ENCODE measurements at places on chromosomes 7 and 10.

DNA sequence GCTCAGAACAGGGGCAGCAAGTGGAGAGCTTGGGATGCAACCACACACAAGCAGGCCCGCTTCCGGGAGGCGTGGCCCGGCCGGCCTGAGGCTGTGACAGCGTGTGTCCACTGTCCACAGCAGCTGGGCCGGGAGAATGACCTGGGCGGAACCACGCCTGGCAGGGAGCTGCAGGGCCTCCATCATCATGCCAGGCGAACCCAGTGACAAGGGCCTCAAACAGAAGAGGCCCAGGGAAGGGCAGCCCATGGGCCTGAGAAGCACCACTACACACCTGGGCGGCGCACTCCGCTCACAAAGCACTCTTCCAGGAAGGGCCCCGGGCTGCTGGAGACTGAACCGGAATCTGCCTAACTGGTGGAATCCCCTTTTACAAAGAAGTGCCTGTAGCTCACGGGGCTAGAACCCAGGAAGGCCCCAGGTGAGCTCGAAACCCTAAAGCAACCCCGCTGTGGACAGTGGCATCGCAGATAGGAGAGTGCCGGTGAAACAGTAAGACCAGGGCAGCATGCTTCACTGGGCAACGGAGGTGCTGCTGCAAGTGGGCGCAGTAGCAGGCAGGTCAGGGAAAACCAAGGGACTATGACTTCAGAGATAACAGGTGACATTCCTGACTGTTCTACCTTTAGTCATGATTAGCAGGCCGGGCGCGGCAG is 66.0 kb downstream of the MAD1L1 start:
- DNase-seq = no peak

- DNase-seq = no peak
Measured at GRCh38 chr7:139495580-139496125, 12.2 kb upstream of the KLRG2 start.

GRCh38 chr10:28686835-28687682 is 9.7 kb downstream of the BAMBI start:
- DNase-seq = no peak

- no peak for DNase-seq
Measured at GRCh38 chr7:5691606-5692005, 89.9 kb downstream of the RNF216 start.

- no peak for DNase-seq
Measured at GRCh38 chr7:74334030-74334429, 44.8 kb downstream of the CLIP2 start.

DNA sequence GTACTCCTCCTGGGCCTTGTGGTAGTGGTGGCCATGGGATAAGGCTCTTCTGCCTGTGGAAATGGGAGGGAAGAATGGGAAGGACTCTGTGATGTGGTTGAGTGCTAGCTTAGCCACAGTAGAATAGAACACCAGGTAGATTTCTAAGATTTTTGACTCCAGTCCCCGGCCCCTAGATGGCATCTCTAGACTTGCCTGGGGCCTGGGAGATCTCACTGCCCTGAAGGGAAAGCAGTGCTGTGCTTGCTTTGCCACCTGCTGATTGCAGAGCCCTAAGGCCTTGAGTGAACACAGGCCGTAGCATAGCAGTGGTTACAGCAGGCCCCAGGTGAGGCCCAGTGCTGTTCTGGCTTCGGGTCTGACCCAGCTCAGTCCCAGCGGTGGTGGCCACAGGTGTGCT is 252.0 kb downstream of the TCF7L2 start:
- DNase-seq = no peak

DNA sequence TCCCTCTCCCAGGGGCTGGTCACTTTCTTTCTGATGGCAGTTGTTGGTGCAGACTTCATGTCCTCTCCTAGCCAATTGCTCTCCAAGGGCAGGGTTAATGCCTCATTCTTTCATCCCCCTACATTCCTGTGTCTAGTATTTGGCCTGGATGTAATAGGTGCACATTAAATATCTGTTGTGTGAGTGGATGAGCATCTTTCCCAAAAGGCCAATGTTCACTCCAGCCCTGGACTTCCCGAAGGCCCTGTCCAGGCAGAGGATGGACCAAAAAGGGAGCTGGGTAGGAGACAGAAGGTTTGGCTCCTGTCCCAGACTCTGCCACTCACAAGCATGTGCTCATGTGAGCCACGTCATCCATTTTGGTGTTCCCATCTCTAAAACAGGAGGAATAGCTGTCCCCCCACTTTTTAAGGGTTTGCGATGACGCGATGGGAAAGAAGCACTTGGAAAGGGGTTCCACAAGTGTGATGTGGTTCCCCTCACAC is 47.5 kb downstream of the RGS10 start:
- no peak for DNase-seq

GRCh38 chr10:16509996-16510395 is 11.7 kb downstream of the C1QL3 start:
- no peak for DNase-seq

DNA sequence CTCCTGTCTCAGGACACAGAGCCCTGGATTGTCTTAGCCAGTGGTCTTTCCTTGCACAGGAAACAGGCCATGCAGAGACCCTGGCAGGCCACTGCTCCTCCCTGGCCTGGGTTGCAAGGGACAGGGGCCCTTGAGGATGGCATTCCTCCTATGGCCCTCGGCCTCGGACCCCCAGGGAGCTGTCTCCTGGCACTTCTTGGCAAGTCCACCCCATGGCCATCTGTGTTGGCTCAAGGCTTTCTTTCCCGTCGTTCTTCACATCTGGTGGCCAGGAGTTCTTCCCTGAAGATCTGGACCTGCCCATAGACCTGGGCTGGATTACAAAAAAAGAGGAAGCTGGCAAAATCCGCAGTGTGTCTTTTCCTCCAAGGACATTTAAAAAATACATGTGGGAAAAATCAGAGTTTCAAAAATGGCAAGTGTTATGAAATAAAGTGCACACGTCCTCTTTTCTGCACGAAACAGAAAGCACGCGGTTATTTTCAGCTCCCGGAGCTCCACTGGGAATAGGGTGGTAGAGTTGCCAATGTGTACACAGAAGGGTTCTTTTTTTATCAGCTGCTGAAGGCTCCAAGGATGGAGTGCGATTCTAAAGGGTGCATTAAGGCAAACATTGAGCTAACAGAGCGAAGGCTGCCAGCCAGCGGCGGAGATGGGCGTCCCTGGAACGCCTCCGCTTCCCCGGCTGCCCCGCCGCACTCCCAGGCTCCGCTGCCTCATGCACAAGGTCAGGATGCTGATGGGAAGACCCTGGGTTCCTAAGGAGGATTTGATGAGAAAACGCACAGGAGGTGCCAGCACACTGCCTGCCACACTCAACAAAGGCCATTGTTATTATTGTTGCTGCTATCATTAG is 62.8 kb upstream of the FAM20C start:
- DNase-seq = no peak

GRCh38 chr7:85851571-85852193 is 664.8 kb upstream of the SEMA3D start:
- DNase-seq = no peak

DNA sequence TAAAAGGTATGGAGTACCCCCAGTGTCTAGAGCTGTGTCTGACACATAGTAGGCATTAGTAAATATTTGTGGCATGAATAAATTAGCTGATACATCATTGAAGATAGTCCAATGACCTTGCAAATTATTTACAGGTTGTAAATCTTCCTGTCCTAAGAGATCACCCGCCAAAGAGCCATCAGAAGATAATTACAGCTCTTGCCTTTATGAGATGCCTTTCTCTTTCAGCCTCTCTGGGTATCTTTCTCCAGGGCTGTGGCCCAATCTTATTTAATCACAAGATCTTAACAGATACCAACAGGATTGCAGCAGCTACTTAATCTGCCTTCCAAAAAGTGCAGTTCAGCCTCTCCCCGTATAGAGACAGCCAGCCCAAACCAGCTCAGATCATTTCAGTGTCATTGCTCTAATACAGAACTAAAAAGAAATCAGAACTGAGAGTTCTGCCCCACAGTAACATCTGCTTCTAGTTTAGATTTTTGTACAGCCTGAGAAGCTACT is 41.5 kb downstream of the MYOF start:
- DNase-seq = no peak

DNA sequence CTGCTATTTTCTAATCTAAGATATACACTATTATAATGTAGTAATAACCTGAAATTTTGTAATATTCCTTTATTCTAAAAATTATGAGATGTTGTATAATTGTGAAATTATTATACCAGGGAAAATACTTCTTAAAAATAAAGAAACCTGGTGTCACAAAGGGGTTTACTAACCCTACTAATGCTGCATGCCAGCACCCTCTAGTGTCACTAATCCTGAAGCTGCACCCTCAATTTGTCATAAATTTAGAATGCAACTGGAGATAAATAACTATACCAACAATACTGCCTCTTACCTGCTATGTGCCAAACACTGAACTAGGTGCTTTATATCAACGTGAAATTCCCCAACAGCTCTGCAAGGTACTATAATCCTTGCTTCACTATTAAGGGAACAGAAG is 30.8 kb downstream of the TM9SF3 start:
- DNase-seq = peak; percentile 49

DNA sequence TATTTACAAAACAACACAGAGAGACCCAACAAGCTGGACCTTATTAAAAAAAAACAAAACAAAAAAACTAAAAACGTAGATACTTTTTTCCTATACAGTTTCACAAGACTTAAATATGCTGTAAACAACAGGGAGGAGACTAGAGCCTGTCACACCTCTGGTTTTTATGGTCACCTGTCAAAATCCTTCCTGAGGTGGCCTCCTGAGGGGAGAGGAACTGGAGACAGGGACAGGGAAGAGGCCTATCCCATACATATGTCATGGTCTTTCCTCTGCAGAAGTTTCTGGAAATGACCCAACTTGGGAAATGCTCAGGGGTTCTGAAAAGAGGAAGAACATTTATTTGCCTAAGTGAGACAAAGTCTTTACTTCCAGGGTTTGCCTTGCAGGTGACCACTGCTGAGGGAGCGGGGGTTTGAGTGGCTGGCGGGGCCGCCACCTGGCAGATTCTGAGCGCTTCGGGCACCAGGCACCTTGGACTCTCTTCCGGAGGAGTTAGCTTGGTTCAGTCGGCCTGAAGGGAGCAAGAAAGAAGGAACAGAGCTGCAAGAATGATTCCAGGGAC is 18.3 kb downstream of the CPA1 start:
- no peak for DNase-seq

- no peak for DNase-seq
Measured at GRCh38 chr10:77320971-77321471, 316.6 kb downstream of the KCNMA1 start.

- DNase-seq = no peak
Measured at GRCh38 chr10:118843647-118844265, 89.0 kb upstream of the CACUL1 start.

GRCh38 chr10:77026148-77026547 is 611.5 kb downstream of the KCNMA1 start:
- DNase-seq = no peak

- no peak for DNase-seq
Measured at GRCh38 chr10:55870186-55870585, 490.9 kb downstream of the ZWINT start.

- DNase-seq = no peak
Measured at GRCh38 chr7:140082770-140083169, 20.0 kb upstream of the PARP12 start.

GRCh38 chr7:73906874-73907273 is 45.9 kb downstream of the TMEM270 start:
- DNase-seq = no peak

GRCh38 chr7:17234030-17234397 is 64.4 kb upstream of the AHR start:
- no peak for DNase-seq

DNA sequence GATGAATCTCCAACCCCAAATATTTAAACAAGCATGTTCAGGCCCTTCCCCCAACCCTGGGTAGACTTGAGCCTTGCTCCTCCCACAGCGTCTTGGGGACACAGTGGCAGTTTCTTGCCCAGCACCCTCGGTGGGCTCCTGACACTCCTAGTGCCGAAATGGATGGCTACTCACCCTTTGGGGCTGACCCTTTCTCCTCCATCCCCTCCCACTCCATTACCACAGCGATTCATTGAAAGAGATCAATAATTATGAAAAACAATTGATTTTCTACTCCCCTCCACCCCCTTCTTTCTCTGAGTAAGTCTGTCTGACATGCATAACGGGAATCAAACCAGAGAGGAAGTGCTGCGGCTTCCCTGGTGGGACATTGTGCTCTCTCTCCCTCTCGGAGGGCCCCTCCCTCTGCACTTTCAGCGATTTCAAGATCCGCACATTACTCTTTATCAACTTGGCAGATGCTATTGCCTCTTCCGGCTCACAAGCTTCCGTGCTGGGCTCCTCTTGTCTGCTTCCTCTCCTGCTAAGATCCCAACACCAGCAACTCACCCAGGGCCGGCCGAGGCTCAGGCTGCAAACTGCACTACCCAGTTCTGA is 79.0 kb upstream of the PLXNA4 start:
- no peak for DNase-seq

DNA sequence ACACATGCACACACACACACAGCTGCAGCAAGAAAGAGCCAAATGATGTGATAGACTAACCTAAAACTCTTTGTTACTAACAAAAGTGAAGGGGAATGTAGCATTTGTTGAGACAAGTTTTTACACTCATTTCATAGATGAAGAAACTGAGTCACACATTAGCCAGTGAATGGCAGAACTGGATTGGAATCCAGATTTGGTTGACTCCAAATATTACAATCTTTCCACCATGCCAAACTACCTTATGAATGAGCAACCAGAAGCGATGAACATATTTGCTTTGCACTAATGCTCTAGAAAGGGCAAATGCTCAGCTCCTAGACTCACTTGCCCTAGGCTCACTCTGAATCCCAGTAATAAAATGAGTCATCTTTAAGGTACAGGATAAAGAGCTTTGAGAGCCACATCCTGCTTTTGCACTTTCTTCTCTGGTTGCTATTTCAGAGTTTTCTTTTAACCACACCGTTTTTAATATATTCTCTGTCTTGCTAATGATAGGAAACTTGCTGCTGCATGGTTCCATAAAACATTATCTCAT is 111.9 kb downstream of the GPAM start:
- no peak for DNase-seq

- DNase-seq = no peak
Measured at GRCh38 chr7:3039787-3040186, 3.9 kb downstream of the CARD11 start.

DNA sequence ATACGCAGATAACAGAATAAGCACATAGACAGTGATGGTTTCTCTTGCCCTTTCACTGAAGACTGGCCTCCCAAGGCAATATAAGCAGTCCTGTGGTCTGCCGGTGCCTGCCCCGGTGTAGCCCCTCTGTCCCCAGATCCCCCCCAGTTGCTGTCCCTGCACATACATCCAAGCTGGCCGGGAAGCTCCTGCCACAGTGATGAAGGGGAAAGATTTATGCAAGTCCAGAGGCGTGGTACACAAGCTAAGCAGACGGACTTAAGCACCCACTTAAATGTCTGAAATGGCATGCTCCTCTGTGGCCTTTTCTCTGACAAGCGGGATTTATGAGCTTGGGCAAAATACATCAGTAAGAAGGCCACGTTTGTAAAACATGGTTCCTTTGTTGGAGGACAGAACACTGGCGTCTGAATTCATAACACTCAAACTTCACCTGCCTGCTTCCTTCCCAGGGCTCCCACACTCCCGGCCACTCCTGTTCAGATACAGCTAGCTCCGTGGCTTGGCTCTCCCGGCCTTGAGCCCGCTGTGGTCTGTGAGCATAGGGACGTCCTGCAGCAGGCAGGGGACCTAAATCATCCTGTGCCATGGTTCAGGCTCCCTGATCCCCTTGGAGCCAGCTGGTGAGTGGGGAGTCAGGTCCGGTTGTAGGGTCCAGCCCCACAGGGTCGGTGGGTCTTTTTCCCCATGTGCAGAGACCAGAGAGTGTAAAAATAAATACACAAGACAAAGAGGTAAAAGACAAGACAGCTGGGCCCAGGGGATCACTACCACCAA is 61.7 kb upstream of the PPP2R2D start:
- no peak for DNase-seq

All from hematopoietic multipotent progenitor cell treated with erythropoietin and hydrocortisone succinate and interleukin-3 and kit ligand, for 17 days (in vitro differentiated cells).